ENCODE measurements at places on chromosomes 7 and 10.

DNA sequence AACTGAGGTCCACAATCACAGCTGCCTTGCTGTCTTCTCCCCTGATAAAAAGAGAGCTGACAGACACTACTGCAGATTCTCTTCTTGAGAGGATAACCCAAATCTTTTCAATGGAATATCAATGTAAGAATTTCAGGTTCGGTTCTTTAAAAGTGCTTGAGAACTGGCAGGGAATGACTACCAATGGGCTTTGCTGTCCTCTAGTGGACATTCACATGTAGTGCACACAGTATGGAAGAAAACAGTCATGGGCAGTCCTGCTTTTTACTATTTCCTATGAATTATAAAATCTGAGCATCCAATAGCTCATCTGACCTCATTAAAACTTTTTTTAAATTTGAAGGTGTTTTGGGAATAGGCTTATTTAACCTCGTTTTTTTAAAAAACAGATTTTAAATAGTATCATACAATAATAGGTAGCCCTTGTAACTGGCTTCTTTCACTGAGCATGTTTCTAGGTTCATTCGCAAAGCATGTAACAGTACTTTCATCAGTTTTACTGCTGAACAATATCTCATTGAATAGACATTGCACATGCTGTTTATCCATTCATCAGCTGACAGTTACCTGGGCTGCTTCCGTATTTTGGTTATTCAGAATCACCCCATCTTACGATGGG lies 18.3 kb downstream of the FZD9 start:
- no peak for DNase-seq

DNA sequence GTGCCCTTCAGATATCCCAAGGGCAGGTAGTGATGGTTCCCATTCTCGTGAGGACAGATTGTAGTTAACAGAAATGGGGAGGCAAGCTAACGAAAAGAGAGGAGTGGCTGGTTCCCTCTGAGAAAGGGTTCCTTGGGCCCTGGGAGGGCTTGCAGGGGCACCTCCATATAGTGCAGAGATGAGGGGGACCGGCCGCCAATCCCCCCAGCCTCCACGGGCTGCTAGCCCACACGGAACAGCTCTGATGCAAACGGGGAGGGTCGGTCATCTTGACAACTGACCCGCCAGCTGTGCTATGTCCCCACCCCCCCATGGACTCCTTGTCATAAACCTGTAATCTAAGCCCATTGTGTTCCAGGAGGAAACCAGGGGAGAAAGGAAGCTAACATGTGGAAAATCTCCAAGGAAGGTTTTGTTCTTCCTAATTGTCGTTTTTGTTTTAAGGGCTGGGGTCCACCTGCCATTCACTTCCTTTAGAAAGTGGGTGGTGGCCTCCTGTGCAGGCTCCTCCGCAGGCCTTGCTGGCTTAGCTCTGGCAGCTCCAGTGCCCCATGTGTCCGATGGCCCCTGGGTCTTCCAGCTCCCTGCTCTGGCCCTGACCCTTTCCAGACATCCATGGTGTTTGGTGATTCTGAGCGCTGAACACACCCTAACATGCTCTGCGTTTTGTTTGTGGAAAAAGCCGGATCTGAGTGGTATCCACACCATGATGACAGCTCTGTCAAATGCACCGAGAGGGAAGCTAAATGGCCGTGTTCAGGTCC lies 15.9 kb downstream of the ADCY1 start:
- no peak for DNase-seq

DNA sequence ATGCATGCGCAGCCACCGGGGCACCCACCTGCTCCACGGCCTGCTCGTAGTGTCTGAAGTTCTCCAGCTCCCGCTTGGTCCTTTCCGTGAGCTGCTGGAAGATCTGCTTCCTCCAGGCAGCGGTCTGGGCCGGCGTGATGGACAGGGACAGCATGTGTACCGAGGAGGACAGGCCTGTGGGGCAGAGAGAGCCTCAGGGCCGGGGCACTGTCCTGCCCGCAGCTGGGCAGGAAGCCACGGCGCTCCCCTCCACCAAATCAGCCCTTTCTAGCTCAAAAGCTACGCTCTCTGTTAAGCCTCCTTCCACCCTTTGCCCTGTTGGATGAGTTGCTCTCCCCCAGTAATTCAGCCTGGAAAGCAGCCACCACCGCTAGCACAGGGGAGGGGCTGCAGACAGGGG lies 19.2 kb downstream of the TECPR1 start:
- DNase-seq = no peak

DNA sequence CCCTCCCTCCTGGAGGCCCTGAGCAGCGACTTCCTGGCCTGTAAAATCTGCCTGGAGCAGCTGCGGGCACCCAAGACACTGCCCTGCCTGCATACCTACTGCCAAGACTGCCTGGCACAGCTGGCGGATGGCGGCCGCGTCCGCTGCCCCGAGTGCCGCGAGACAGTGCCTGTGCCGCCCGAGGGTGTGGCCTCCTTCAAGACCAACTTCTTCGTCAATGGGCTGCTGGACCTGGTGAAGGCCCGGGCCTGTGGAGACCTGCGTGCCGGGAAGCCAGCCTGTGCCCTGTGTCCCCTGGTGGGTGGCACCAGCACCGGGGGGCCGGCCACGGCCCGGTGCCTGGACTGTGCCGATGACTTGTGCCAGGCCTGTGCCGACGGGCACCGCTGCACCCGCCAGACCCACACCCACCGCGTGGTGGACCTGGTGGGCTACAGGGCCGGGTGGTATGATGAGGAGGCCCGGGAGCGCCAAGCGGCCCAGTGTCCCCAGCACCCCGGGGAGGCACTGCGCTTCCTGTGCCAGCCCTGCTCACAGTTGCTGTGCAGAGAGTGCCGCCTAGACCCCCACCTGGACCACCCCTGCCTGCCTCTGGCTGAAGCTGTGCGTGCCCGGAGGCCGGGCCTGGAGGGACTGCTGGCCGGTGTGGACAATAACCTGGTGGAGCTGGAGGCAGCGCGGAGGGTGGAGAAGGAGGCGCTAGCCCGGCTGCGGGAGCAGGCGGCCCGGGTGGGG lies 2.2 kb downstream of the TRIM56 start:
- DNase-seq = no peak

GRCh38 chr10:18202680-18203460 lies 62.6 kb downstream of the CACNB2 start:
- no peak for DNase-seq

DNA sequence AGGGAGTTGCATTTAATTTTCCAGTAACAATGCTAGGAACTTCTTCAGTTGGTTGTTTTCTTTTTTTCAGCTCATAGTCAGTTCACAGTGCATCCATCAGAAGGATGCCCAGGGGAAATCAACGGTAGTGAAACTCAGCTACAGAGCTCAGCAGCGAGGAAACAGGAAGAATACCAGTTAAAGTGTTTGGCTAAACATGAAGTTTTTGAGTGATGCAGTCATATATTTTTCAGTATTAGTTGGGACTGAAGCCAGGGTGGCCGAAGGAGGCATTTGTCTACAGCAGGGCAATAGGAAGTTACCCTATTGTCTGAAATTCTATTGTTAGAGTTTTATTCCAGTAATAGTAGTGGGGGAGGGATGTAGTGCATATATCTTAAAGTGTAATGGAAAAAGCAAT lies 45.3 kb upstream of the MALRD1 start:
- no peak for DNase-seq

DNA sequence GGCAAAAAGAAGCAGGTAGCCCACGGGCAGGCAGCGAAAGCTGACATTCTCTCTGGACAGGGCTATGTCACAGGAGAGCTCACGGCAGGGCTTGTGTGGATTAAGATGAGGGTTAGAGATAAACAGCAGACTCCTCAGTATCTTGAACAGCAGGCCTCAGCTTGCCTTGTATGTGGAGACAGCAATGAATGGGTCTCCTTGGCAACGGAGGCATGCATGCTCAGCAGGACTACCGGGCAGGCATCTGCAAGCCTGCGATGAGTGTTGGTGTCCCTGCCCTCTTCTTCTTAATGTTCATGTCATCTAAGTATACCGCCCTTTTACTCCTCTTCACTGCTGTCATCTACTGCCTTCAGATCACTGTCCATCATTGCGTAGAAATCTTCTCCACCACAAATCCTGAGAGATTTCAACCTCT lies 81.9 kb upstream of the C1GALT1 start:
- no peak for DNase-seq

DNA sequence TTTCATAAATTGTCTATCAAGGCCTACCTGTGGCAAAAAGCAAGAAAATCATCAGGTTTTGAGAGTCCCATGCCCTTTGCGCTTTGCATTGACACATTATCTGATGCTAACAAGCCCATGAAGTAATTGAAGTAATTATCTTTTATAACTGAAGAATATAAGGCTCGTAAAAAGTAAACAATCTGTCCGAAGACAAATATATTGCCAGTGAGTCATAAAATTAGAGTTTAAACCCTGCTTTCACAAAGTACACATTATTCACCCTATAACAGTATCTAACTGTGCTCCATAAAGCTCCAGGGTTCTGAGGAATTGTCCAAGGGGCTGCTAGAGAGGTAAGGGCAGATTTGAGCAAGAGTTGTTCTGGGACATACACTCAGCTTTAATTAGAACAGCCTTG lies 102.3 kb upstream of the PPP1R3A start:
- DNase-seq = no peak

DNA sequence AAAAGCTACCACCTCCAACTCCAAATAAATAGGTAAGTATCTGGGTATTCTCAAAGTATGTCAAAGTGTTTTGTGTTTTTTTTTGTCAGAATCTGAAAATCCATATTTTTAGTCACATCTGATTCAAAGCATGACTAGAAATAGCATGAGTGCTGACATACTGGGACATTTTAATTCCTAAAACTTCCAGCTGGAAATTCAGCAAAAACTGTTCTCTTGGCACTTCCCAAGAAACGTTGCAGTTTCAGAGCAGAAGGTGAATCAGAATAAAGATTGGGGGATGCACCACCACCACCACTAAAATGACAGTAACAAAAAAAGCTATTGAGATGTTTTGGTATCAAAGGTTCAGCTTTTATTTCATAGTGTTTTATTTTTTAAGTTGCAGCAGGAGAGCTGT lies 724.6 kb upstream of the CELF2 start:
- DNase-seq = no peak

GRCh38 chr10:5071411-5072198 lies 22.6 kb upstream of the AKR1C3 start:
- DNase-seq = peak; percentile 52

GRCh38 chr7:117567781-117568180 lies 88.0 kb downstream of the CFTR start:
- DNase-seq = no peak

DNA sequence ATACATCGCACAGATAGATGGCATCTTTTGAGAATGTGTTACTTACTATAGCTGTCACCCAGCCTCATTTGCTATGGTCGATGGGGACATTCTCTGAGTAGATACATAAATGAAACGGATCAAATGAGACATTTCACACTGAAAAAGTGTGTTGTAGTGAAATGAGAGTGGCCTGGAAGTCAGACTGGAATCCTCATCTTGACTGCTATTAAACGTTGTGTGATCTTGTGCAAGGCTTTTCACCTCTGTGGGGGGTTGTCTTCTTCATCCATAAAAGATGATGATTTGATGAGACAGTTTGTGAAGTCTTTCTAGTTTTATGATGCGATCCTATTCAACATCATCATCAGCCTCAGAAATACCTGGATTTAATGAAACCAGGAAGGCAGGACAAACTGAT lies 155.4 kb upstream of the MYO3A start:
- DNase-seq = no peak

DNA sequence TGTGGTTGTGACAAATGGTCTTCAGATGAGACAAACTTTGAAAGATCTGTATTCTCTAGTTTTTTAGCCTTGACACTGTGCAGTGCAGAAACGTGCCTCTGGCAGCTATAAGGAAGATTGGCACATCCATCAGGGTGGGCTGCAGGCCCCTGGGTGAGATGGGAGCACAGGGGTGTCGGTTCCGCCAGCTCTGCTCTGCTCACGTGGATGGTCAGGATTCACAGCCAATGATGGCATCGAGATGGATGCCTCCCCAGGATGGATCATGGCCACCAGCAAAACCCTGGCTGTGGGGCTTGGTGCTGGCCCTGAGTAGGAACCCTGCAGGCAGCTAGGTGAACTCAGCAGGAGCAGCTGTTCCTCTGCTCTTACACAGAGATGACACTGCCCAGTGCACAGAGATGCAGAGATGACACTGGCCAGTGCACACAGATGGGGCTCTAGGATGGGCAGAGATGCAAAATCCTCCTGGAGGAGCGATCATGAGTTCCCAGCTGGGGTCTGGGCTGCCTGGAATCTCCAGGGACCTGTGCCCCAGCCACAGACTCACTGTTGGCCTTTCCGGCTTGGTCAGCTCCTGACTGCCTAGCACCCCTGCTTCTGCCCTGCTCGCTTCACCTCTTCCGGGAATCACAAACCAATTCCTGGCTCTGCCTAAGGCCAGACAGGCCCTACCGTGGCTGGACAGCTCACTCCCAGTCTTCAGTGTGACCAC lies 185.9 kb downstream of the TCERG1L start:
- no peak for DNase-seq

DNA sequence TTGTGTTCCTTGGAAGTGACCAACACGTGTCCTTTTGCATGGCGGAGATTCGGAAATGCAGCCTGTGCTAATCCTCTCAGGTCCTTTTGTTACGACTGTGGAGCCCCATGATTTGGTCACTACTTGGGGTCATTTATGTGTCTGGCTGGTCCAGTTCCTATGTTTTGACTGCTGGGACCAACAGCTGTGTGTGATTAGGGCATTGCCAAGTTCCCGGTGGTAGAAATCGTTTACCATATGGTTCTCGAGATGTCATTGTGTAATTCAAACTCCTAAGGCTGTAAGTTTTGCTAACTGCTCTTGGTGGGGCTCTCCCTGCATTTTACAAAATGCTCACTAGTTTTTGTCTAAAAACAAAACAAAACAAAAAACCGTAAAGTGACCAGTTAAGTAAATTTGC lies 62.0 kb downstream of the CCNY start:
- no peak for DNase-seq

- no peak for DNase-seq
Observed at GRCh38 chr10:81909453-81909852, 34.5 kb downstream of the NRG3 start.

DNA sequence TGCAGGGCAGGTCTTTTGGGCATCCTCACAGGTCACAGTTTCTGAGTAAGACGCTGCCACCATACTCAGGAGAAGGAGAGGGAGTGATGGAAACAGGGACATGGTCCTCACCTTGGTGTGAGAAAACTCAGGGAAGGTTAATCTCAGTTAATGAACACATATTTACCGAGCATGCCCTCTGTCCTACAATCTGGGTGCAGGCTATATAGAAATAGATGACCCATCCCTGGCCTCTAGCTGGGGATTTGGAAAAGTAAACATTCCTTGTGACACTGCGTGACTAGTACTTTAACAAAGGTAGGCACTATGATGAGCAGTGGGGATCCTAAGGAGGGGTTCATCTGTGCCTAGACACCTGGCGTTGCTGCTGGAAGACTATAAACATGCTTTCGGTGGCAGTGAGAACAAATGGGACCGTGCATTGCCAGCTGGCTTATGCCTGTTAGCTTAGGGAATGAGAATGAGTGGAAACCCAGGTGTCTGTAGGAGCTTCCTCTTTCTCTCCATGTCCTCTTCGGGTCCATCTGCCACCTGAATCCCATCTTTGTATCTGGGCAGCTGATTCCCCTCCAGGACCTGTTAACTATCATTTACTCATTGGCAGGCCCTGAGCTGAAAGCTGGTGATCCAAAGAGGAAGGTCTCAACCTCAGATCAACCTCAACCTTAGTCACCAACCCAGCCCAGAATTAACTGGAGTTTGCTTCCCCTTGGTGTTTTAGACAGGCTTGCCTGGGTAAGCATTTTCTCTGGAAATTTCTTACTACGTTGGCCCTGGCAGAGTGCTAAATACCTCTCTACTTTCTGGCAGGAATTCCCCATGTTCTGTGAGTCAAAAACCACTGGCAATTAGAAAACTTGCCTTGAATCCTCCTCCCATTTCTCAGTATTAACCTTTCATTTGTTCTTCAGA lies 794 bp downstream of the MBL2 start:
- DNase-seq = no peak

All from transverse colon (tissue), 4 donors.